Right renal cortex interstitium (tissue), 3 donors: ENCODE measurements at places on chromosomes 11 and 22. TPM values are rescaled to one million over a fixed set of nuclear protein-coding genes. Genes with fewer than 3 reads are reported as not detected.

- DNase-seq: no peak
Measured at GRCh38 chr11:1034001-1034400, 2.5 kb downstream of the MUC6 start.

DNA sequence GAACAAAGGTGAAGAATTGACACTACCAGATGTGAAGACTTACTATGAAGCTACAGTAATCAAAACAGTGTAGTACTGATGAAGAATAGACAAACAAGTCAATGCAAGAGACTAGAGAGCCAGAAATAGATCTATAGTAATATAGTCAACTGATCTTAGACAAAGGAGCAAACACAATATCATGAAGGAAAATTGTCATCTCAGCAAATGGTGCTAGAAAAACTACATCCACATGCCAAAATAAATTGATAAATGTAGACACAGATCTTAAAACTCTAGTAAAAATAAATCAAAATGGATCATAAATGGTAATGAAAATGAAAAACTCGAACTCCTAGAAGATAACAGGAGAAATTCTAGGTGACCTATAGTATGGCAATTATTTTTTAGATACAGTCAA lies 609.5 kb downstream of the NELL1 start:
- no peak for DNase-seq

DNA sequence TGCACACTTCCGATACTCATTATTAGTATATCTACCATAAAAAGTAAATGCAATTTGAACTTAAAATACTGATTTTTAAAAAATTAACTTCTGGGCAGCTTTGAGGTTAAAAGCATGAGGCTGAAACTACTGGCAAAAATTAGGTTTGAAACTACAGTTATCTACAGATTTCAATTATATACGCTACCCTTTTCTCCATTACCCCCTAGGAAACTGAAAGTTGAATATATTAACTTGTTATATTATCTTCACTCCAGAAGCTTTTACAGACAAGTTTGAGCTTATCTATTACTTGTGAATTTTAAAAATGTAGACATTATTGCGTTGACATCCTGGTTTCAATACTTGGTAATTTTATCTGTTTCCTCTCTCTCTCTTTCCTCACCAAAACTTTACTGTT lies 96.7 kb upstream of the DDI1 start:
- no peak for DNase-seq

DNA sequence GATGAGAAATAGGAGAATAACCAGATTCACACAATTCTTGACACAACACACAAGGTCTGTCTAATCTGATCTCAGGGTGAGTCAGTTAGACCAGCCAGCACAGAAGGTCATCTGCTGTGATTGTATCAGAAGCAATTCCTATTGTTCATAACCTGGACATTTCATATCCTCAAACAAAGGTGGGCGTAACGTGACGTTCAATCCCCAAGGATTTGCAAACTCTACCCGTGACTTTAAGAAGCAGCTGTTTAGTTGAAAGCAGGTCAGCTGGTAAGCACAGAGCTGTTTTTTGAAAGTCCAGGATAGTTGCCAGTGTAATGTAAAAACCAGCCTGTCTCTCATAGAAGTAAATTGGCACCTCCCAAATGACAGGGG lies 385.1 kb downstream of the DCDC1 start:
- no peak for DNase-seq

APLNR gene
- 101 TPM for polyA plus RNA-seq

- DNase-seq: no peak
Measured at GRCh38 chr11:61283613-61284012, 11.5 kb downstream of the VWCE start.

SCGB2A2 gene
- polyA plus RNA-seq: not detected

- DNase-seq: no peak
Measured at GRCh38 chr11:129652835-129653234, 162.8 kb upstream of the TMEM45B start.

- no peak for DNase-seq
Measured at GRCh38 chr22:25781801-25782200, 39.8 kb downstream of the MYO18B start.

- no peak for DNase-seq
Measured at GRCh38 chr22:49238181-49239141, 589.2 kb downstream of the BRD1 start.

DNA sequence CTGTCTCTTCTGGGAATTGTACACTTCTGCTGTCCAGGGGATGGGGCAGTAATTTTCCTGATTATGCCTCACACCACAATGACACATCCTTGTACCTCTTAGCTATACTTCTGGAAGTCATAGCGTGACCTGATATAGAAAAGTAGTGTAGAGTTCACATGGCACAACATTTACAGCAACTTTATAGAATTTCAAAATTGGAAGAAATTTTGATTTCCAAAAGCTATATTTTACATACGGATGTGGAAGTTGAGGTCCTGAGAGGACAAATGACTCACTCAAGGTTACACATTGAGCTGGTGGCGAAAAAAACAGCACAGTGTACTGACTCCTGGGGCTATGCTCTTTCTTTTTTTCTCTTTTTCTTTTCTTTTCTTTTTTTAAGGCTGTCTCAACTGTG lies 6.3 kb upstream of the CYP2R1 start:
- DNase-seq: no peak
